ENCODE measurements at places on chromosomes 6 and 20. TPM values are rescaled to one million over a fixed set of nuclear protein-coding genes. Genes with fewer than 3 reads are reported as not detected.

Gene ADGRB3
- 3.1 TPM for total RNA-seq

Gene PTK6
- not detected for total RNA-seq

Gene PAK5
- under 0.01 TPM for total RNA-seq

Gene ADGRG6
- 26.1 TPM for total RNA-seq

Gene PRPH2
- total RNA-seq, result 5.7 TPM

Gene RAET1L
- not detected for total RNA-seq

Gene SLC17A9
- not detected for total RNA-seq

Data from skeletal muscle tissue (tissue), 5 donors.